ENCODE measurements at places on chromosomes 4 and X. TPM values are rescaled to one million over a fixed set of nuclear protein-coding genes. Genes with fewer than 3 reads are reported as not detected.

DNA sequence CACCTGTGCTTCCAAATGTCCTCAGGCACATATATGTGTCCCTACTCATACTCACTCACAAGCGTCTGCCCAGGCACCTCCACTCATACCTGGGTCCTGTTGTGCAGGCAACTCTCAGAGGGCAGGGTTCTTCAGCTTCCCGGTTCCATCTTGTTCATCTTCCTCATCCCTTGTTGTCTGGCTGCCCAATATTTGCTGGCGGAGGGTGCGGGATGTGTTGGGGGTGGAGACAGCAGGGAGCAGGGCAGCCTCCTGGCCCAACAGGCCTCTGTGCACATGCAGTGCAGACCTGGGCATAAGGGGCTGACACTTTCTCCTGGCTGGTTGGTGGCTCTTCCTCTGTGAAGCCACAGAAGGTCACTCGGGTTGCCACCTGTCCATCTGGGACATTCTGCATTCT, 32.1 kb downstream of the NBDY start:
- no peak for DNase-seq

DNA sequence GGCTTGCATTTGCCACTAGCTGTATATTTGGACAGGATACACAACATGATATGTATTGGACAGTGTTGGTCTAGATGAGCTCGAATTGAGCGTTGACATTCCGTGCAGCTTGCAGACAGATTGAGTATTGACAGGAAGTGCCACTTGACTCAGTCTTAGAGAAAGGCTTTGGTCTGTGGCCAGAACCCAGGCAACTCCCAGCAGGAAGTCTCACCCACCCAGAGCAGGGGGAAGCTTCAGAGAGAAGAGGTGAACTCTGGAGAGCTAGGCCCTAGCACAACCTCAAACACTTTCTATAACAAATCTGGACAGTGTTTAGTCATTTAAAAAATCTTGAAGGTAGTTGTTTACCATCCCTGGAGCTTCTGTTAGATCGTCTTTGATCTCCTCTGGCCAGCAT, 280.5 kb downstream of the FBXW7 start:
- DNase-seq = no peak

- DNase-seq = peak; percentile 56
These were observed 44.7 kb downstream of the SCD5 start for GRCh38 chr4:82753725-82754410.

DNA sequence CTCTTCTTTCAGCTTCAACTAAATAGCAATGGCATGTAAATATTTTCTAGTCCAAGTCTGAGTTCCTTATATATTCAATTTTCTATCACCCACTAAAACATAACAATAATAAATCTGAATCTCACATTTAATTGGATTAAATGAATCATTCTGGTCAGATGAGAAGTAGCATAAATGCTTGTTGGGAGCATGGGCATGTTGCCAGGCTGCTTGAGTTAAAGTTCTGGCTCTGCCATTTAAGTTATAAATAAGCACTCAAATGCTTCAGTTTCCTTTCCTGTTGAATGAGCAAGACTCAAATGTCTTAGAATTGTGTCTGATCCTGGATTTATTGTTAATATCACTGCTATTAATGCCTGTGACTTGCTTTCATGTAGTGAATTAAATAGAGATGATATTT, 496.3 kb downstream of the STPG2 start:
- DNase-seq = no peak

DNA sequence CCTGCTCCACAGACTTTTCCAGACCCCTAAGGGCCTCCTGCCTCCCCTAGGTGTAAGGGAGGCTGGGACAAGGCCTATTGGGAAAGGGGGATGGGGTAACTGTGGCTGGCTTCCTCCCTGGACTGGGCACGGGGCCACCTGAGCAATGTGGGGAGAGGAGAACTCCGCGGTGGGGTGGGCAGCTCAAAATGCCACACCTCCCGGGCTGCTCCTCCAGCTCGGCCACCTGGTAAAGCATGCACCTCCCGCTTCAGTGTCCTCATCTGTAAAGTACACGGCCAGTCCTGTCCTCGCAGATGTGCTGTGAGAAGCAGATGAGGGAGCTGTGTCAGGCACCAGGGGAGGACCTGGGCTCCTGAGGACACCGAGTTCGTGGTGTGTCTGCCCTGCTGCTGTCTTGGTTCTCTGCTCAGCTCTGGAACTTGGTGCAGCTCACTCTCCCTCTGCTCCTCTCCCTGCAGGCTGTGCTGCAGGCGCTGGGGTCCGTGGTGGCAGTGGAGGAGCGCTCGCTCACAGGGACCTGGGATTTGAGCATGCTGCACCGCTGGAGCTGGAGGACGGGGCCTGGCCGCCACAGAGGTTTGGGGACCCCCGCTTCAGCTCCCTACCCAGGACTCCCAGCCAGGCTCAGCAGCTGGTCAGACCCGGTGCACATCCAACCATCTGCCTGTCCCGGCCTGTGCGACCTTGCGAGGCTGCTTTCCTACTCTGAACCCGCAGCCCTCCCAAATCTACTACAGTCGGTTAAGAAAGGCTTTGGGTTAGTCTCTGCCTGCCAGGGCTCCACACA, 20.8 kb upstream of the MRFAP1 start:
- no peak for DNase-seq

DNA sequence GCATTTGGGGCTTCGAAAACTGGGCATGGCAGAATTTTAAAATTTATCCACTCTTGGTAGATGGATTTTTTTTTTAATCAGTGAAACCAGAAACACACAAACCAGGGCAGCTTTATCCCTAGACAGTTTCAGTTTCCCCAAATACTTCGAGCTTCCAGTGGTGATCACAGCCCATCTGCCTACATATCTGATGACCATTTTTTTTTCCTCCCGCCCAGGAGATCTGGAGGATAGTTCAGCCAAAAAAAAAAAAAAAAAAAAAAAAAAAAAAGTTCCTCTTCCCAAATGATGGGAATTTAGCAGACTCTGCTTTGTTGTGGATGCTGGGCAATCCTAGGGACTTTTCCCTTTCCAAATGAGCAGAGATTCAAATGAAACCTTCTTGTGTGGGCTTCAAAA, 1.0 kb upstream of the TBC1D9 start:
- no peak for DNase-seq

- DNase-seq = peak; percentile 20
These were observed 36.5 kb upstream of the CEP135 start for GRCh38 chr4:55912249-55912648.

GRCh38 chrX:48934581-48935300, 15.9 kb upstream of the PIM2 start:
- DNase-seq = no peak

DNA sequence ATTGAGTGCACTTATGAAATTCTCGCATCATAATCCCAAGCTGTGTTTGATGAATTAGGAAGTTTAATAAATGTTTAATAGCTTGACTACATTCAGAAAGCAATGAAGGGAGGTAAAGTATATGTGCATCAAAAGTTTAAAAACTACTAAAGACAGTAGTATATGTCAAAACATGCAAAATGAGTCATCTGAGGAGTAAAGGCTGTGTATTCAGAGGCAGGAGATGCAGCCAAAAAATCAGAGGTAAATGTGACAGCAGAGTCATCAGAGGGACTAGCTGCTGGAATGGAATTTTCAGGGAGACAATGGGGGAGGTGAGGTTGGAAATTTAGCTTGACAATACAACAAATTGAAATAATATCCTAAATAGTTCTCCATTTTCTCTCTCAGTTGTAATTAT, 127.0 kb upstream of the FUNDC1 start:
- DNase-seq = no peak

- DNase-seq = no peak
These were observed 30.3 kb downstream of the SEPSECS start for GRCh38 chr4:25129917-25130316.

GRCh38 chr4:99651811-99652485, 5.7 kb downstream of the C4orf54 start:
- no peak for DNase-seq

- DNase-seq = no peak
These were observed 22.7 kb downstream of the JAKMIP1 start for GRCh38 chr4:6177587-6178197.

- no peak for DNase-seq
These were observed 929.7 kb downstream of the C4orf33 start for GRCh38 chr4:130025701-130026100.

DNA sequence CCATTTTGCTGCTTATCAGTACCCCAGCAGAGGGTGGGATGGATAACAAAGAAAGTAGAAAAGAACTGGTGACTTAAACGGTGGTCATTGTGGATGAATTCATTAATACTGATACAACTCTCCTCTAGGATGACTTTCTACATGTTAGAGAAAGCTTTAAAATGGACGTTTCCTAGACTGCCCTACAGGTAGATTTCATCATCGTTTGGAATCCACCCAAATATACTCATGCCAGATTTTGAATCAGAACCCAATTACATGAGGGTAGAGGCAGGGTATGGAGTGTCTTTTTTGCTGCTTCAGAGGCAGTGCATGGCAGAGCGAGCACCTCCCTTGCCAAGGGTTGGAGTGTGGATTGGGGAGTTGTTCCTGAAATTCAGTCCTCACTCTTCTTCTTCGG, 13.3 kb upstream of the ANTXR2 start:
- no peak for DNase-seq

GRCh38 chrX:47543496-47543895, 17.5 kb upstream of the ARAF start:
- no peak for DNase-seq

DNA sequence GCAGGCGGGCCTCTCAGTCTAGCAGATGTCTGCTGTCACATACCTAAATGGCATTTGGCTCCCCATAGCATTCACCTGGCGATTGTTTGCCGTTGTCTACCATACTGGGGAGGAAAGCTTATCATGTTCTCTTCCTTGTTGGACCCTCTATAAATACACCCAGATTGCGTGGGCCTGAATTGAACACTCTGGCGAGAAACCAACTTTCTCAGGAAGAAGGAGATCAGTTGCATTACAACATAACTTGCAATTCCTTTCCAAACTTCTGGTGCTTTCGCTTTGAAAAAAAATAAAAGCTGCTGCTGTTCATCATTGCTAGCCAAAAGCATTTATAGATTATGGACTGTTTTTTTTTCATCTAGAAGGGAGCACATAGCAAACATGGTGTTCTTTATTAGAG, 230.0 kb upstream of the GPC4 start:
- DNase-seq = no peak

DNA sequence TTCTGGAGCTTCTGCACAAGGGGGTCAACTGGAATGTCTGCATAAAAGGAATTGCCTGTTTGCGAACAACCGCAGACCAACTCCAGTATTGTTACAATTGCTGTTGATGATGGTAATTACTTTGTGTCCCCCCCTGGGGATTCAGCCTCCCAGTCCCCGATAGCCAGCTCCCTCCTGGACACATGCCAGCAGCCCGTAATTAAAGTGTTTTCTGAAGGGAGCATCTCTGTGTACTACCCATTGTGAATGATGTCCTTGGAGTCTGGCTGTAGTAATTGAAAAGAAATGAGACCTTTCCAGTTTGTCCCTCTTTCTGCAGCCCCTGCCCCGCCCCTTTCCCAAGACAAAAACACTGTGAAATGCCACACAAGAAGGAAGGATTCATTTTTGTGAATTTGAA, 377.1 kb upstream of the LCORL start:
- no peak for DNase-seq

DNA sequence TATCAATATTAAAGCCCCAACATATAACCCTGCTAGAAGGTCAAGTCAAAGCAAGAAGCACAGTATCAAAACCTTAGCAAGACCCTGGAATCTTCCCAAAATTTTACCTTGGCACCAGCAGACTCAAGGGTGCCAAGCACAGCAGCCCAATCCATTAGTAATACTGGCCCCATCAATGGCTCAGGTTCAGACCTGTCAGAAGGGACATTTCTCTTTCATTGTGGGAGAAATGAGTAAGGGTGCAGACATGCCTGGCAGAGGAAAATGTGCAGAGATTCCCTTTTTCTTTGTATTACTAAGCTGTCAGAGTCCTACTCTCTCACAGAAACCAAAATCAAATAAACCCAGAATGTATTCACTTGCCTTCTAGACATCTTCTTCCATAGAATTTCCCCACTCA, 203.9 kb downstream of the EVC2 start:
- DNase-seq = no peak

GRCh38 chr4:64814616-64815015, 405.4 kb upstream of the TECRL start:
- DNase-seq = no peak

GRCh38 chr4:88592600-88593448, 544 bp downstream of the HERC3 start:
- peak; percentile 91 for DNase-seq

GRCh38 chr4:24888475-24889344, 24.1 kb downstream of the CCDC149 start:
- DNase-seq = no peak

DNA sequence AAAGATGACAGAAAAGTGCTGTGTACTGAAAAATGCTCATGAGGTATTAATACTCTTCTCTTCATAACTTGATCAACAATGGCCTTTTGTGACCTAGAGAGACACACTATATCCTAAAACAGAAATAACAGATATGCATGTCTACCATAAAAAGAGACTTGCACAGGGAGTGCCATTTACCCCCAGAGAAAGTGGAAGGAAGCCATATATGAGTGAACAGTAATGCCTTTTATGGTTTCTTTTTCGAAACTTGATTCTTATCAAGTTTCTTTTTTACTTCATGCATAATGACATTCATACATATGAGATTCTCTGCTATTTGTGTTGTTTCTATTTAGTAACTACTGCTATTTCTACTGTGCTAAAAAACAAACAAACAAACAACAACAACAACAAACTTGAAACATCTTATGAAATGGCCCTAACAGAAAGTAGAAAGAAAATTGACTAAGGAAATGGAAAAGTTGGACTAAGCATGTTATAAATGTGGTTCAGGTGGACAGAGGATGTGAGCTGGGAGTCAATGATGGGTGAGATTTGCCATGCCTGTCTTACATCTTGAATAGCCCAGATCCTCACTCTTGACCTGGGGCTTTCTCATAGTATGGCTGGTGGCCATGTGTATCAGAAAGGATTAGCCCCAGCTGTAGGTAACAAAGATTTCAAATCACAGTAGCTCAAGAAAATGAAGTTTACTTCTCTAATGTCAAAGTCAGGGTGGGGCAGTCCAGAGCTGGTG, 43.8 kb downstream of the GEMIN8 start:
- no peak for DNase-seq

GRCh38 chrX:38081909-38082308, 75.6 kb downstream of the SYTL5 start:
- DNase-seq = no peak

The KCND1 gene
- polyA plus RNA-seq = 1.7 TPM

The STK32B gene
- not detected for polyA plus RNA-seq

The RASGEF1B gene
- polyA plus RNA-seq = 18.6 TPM

The APOO gene
- polyA plus RNA-seq = 15.7 TPM

The CRMP1 gene
- polyA plus RNA-seq = 9.1 TPM

The IL1RAPL2 gene
- not detected for polyA plus RNA-seq

The XKRX gene
- 2.7 TPM for polyA plus RNA-seq

The ODAM gene
- polyA plus RNA-seq = 1.7 TPM

The F8 gene
- polyA plus RNA-seq = 1.4 TPM

The UGT2B15 gene
- polyA plus RNA-seq = 9.2 TPM

The APELA gene
- polyA plus RNA-seq = not detected

All from small intestine (tissue), 16 donors.